Endothelial cell of umbilical vein (primary cell): ENCODE measurements at places on chromosomes 3 and 15.

DNA sequence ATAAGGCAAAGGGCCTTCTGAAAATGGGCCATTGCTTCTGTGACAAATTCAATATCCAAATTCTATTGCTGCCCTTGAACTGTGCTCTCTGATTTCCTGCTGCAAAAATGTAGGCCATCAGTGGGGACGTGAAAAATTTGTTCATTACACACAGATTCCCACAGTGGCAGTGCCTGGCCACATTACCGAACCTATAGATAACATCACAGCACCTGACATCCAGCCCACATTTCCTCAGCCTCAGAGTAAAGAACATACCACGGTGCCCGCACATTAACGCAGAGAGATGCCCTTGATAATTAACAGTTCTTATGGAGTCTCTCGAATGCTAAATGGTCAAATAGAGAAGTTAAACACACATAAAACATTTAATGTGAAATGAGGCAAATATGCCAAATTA, 931.6 kb upstream of the CFAP20DC start:
- no peak for DNase-seq

GRCh38 chr3:15845475-15845874, 47.7 kb upstream of the ANKRD28 start:
- no peak for DNase-seq

GRCh38 chr3:14701676-14702075, 26.7 kb downstream of the C3orf20 start:
- no peak for DNase-seq

DNA sequence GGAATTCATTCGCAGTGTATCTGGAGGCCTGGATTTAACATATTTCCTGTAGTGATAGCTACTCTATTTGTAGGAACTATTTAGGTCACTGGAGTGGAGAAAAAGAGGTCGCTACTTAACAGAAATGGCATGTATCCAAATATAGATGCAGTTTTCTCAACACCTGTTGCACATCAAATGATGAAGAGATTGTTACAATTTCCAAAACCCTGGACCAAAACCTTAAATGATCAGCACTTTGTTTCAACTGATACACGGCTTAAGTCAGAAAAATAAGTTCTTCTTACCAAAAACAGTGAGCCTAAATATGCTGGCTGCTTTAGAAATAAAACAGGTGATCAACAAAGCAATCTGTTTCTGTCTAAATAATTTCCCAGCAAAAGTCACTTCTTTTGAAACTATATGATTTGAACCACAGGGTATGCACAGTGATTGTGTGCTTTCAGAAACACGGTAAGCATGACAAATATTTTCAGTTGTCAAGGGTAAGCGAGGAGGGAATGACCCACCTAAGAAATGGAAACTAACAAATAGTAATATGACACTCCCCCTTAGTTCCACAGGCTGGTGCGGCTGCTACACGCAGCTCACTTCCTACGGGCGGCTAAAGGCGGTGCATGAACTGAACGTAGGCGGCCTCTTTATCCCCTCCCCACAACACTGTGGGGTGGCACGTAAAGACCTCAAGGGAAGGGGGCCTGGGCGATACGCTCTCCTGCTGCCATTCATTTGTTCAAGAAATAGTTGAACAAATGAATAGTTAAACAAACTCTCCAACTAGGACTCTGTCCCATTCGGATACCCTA, 1.1 kb downstream of the EHD4 start:
- DNase-seq, result peak; percentile 83

DNA sequence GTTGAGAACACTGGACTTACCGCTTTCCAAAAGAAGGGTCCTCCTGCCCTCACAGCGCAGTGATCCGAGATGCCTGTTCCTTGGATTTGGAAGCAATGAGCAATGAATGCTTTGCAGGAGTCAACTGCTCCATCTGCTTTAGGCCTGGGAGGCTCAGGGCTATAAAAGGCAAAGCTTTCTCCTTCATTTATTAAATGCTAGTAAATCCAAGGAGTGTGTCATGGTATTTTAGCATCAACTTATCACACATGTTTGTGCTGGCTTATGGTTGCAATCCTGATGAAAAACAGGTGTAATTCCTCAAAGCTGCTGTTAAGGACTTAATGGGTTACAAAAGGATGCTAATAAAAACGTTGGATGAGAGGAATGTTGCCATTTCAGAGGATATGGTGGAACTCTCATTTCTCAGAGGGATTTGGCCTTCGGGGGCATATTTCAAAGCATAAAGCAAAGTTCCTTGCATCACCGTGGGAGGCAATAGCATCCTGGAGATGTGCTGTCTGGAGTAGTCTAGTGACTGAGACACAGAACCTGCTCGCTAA, 158.5 kb upstream of the TPM1 start:
- DNase-seq, result no peak

DNA sequence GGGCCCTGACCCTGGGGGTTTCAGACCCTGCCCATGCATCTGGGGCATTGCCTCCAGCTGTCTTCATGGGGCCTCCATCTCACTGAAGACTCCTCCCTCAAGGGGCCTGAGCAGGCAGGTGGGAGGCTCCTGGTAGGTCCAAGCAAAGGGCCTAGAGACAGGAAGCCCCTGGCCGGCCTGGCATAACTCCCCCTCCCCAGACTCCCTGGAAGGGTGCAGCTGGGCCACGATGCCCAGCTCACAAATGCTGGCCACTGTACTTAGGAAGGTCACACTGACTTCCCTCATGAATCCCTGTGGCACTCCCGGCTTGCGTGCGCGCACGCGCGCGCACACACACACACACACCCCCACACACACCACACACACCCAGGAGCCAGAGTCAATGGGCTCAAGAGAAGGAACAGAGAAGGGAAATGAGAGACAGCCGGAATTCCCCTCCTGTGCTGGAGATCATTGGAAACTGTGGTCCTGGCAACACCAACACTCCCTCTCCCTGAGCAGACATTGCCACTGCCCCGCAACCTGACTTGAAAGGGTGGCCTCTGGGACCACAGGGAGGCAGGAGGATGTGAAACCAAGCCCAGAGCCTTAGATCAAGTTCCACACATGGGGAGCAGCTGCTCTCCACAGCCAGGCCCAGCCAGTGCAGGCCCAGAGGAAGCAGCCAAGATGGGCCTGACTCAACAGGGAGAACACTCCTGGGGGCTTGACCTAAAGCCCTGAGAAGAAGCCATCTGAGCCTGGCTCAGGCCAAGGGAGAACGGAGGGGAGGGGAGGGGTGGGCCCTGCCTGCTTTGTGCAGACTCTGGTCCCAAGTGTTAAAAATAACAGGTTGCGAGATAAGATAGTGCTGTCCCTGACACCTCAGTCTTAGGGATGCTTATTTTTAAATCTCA, 69.7 kb downstream of the SCN5A start:
- DNase-seq, result no peak

DNA sequence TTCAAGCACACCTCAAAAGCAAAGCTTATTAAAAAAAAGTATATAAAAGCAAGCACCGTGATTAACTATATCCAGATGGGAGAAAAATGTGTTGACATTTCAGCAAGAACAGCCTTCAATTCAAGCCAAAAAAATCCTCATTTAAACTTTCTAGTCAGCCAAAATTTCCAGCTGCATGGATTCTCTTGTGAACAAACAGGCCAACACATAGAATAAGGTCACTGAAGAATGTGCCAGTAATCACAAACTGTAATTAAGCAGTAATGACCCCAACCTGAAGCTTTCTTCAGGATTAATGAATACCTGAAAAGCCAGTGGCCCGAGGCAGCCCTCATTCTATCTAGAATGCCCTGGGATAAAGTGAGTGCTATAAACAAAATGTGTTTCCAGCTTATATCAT, 130.7 kb upstream of the KCNMB2 start:
- no peak for DNase-seq

GRCh38 chr3:146557745-146558144, 13.3 kb upstream of the PLSCR1 start:
- no peak for DNase-seq

GRCh38 chr15:92383519-92384324, 10.0 kb upstream of the ST8SIA2 start:
- no peak for DNase-seq

DNA sequence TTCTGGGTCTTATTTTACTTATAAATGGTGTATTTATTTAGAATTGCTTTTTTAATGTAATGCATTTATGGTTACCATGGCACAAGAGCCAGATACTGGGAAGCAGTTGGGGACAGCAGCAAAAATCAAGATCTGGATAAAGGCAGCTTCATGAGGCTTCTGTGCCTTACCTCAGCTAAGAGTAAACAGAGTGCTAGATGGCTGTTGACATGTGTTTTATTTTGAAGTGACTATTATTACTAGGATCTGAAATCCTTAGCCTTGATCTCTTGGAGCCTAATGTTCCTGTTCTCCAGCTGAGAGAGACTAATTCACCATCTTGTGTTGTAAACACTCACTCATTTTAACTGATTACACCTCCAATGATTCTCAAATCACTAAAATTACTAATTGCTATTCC, 317.8 kb downstream of the LPP start:
- no peak for DNase-seq

GRCh38 chr15:36603987-36604386, 24.6 kb downstream of the CDIN1 start:
- DNase-seq, result no peak

GRCh38 chr3:152349392-152349791, 80.7 kb downstream of the MBNL1 start:
- DNase-seq, result no peak

GRCh38 chr3:49422379-49423248, at the start of gene AMT:
TSS of gene AMT (minus strand) at chr3:49422473. CDS start at chr3:49422450, 23 bp downstream.
- DNase-seq, result no peak

DNA sequence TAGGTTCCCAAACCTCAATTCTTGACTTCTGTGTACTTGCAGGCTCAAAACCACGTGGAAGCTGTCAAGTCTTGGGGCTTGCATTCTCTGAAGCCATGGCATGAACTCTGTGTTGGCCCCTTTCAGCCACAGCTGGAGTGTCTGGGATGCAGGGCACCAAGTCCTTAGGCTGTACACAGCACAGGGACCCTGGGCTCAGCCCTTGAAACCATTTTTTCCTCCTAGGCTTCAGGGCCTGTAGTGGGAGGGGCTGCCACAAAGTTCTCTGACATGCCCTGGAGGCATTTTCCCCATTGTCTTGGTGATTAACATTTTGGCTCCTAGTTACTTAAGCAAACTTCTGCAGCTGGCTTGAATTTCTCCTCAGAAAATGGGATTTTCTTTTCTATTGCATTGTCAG, 135.4 kb downstream of the ATG7 start:
- DNase-seq, result no peak

GRCh38 chr3:125052624-125053303, 3.0 kb downstream of the HEG1 start:
- peak; percentile 82 for DNase-seq

GRCh38 chr15:83352119-83352518, 67.7 kb upstream of the BNC1 start:
- DNase-seq, result no peak

- DNase-seq, result no peak
These were observed 2.9 kb upstream of the CFAP92 start for GRCh38 chr3:128996726-128997125.

GRCh38 chr3:36381311-36381956, 1.1 kb downstream of the STAC start:
- DNase-seq, result no peak

DNA sequence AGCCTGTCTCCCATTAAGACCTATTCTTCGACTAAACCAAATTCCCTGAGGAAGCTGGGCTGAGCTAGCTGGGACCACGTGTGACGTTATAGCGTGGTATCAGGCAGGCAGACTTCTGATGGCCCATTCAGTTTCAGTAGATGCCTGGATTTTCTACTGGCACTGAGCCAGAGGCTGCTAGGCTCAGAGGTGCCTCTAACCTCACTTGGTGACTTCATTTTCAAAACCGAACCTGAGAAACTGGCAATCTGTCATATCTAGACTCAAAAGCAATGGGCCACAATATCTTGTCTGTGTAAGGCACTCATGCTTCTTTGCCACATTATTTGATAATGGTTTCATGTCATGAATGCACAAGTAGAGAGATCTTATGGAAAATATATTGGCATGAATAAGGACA, 352.1 kb upstream of the AZI2 start:
- DNase-seq, result no peak

- no peak for DNase-seq
These were observed 208.4 kb downstream of the TNIK start for GRCh38 chr3:171251835-171252234.
